ENCODE measurements at places on chromosomes 3 and 15. TPM values are rescaled to one million over a fixed set of nuclear protein-coding genes. Genes with fewer than 3 reads are reported as not detected.

The CAND2 gene
- 14.8 TPM for total RNA-seq

DNA sequence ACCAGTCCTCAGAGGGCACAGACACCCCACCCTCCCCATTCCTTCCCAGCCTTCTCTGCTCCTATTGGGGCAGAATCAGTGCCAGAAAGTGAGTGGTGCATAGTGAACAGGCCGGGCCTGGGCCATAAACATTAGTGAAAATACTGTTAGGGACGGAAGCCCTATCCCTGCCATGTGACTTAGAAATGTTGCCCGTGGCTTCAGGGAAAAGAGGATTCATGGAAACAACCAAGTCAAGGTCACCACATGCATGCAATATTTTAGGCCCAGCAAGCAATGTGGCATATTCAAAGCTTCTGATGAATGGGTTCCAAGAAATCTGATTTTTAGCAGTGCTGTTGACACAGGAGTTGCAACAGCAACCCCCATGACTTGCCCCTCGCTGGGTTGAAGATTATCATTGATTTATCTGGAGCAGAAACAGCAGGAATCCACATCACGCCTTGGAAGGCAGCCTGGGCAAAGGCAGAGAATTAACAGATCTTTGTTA is 52.3 kb downstream of the CCNL1 start:
- no peak for DNase-seq

DNA sequence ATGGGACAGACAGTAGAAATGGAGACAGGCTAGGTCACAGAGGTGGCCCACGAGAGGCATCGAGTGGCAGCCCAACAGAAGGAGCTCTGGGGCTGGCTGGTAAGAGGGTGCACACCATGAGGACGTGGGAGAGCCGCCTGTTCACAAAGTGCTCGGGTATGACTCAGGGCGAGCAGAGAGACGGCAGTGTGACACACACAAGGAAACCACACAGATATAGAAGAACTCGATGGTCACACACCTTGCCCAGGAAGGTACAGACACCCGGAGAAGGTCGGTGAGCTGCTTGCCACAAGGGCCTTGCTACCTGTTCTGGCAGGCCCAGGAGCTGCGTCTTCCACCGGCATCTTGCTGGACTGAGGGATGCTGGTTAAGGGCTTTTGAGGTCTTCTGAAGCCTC is 50.2 kb downstream of the CA12 start:
- no peak for DNase-seq

- no peak for DNase-seq
Observed at GRCh38 chr15:42155546-42156242, 742 bp downstream of the PLA2G4F start.

The SPTBN5 gene
- 1.1 TPM for total RNA-seq

The TMEM207 gene
- not detected for total RNA-seq

Measured in neural crest cell (in vitro differentiated cells).